ENCODE measurements at places on chromosomes 5 and 9.

DNA sequence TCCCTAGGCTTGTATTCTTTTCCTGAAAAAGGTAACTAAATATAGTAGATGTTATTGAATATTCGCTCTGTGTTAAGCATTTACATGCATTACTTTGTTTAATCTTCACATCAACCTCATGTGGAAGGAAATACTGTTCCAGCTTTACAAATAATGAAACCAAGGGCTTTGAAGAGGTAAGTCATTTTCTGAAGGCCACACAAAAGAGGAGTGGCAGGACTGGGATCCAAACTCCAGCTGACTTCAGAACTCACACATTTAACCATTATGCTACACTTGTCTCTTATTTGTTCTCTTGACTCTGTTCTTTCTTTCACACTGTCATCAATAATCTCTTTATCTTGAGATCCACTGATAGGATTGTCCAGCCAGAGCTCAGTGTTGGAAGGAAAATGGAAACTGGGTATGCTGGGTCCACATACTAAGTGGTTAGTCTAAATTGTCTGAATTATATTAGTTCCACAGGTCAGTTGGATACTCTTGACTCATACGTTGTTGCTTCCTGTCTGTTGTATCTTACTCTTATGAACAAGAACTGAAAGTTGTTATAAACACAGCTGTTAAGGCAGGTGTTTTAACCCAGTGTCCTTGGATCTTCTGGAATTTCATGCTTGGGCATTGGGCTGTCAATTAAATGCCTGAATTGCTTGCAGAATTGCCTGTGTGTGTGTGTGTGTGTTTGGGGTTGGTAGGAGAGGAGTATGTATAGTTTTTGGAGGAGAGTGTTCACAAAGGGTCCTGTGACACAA is 65.6 kb downstream of the TLE4 start:
- no peak for DNase-seq

DNA sequence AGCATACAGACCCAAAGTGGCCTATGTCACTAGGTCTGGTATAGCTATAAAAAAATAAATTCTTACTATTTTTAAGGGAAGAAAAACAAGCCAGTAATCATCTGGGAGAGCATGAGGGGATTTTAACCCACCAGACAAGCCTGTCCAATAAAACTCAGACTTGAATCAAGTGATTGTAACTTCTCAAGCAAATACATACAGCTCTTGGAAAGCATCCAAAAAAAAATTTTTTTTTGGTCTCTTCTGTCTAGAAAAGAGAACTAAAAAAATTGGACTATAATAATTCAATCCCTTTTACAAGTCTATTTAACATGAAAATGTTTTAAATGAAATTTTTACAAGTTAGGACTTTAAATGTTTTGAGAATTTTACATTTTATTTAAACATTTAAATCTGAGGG is 61.7 kb downstream of the FBXL17 start:
- peak; percentile 46 for DNase-seq

- no peak for DNase-seq
Measured at GRCh38 chr5:108867656-108868055, 120.0 kb downstream of the FER start.

DNA sequence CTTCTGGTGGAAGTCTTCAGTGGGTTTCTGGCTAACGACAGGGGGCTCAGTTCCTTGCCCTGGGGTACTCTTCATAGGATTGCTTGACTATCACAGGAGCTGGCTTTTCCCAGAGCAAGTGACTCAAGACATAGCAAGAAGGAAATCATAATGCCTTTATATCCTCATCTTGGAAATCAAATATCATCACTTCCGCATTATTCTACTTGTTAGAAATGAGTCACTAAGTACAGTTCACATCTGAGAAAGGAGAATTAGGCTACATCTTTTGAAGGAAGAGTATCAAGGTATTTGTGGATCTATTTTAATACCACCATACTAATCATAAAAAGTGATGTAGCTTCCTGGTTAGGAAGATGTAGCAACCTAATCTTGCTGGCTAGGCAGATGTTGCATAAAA is 148.2 kb upstream of the RAI14 start:
- no peak for DNase-seq

GRCh38 chr9:4984171-4984620 is 876 bp upstream of the JAK2 start:
- DNase-seq = no peak

DNA sequence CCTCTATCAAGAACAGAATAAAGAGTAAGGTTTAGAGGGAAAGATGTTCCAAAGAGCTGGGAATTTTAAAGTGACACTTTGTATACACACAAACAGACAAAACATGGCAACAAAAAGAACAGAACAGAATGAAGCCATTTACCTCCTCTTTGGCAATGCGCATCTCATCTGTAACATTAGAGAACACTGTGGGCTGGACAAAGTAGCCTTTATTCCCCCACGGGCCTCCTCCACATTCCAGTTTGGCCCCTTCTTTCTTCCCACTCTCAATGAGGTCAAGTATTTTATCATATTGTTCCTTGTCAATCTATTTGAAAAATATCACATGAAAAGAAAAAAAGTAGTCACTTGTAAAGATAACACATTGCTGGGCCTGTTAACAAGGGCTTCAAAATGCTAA is 41.0 kb downstream of the ALDH1A1 start:
- DNase-seq = no peak

DNA sequence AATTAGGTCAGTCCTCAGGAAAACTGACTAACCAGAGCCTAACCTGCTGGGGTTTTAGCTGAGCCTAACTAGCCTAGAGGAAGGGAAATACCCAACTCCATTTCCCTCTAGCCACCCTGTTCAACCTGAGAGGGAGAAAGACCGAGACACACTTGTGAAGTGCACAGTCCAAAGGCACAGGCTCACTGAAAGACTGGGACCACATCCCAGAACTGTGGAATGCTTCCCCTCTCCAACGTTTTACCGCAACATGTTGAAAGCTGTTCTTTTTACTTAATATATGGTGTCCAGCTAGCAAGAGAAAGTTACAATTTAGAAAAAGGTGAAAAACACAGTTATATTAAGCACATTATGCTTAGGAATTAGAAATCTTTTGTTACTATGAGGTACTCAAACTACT is 76.8 kb upstream of the SIMC1 start:
- peak; percentile 44 for DNase-seq

- no peak for DNase-seq
Measured at GRCh38 chr9:92276331-92277032, 17.0 kb downstream of the IARS1 start.

DNA sequence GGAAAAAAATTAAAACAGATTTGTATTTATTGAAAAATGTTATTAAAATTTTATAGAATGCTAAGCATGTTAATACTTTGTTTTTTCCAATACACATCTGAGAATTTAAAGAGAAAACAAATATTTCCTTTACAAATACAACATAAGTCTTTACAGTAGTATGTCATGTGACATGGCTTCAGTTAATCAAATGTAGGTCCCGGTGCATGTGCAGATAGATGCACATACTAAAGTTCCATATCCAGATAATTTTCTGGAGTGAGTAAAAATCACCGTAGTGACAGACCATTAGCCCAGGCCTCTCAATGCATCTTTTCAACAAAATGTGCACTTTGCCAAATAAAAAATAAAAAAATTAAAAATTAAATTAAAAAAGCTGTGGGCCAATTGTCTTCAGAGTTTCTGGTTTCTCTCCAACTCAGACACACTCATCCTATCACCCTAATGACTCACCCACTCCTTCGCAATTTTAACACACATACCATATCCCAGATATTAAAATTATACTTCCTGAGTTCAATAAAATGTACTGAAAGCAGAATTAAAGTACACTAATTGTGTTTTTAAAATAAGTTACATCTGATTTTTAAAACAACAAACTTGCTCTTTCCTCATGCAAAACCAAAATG is 508.1 kb downstream of the NR2F1-AS1 start:
- no peak for DNase-seq

DNA sequence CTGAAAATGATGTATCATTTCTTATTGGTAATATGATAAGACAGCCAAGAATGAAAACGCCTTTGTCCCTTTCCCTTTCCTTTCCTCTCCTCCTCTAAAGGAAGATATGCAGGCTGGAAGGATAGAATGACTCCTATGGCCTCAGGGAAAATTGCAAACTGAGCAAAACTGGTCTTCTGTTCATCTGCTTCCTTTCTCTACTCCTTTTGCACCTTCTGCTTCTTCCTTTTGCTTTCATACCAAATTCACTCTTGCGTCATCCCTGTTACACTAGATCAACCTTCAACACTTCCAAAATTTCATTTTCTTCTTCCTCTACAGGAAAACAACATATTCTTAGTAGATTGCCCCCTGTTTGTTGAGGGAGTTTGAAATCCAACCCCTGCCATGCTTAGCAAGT is 234.1 kb downstream of the ADAMTS6 start:
- no peak for DNase-seq

DNA sequence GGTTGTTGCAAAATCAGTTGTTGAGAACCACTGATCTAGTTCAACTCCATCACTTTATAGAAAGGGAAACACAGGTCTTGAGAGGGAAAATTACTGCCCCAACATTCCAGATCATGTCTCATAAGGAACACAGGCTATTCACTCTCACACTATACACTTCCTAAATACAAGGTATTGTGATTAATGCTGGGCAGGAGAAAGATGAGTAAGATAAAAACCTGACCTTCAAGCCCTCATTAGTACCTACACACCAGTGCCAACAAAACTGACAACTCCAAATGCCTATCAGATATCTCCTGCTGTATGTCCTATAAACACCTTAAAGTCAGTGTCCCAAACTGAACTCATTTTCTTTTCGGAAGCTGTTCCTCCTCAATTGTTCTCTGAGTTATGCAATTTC is 8.2 kb downstream of the GNE start:
- no peak for DNase-seq

DNA sequence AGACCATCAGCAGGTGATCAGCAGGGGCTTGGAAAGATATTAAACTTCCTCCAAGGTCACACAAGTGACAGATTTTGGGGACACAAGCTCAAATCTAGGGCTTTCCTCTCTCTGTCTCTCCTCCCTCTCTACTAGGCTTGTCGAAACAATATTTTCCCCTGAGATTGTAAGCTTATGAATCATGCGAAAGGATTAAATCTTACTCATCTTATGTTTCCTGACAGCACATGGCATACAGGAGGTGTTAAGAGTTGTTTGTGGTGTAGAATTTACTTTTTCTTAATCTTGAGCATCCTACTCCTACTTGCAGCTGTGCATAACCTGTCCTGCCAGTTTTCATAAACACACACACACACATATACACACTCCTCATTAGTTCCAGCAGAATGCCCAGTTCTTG is 186.3 kb downstream of the MARCHF11 start:
- no peak for DNase-seq

DNA sequence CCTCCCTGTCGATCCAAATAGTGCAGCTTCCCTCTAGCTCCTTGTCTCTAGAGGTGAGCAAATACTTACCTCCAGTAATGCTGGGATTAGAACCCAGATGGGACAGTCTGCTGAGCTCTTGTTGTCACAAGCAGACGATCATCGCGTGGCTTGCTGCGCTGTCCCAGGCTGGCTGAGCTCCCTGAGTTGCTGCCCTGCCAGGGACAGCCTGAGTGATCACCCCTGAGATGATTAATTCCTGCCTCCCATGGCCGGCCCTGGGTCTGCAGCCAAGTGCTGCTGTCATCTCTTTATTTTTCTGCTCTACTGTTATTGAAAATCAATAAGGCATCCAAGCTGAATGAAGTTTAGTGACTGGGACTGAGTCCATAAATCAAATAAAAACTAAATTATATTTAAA is 94.0 kb upstream of the ALDH1B1 start:
- peak; percentile 23 for DNase-seq

DNA sequence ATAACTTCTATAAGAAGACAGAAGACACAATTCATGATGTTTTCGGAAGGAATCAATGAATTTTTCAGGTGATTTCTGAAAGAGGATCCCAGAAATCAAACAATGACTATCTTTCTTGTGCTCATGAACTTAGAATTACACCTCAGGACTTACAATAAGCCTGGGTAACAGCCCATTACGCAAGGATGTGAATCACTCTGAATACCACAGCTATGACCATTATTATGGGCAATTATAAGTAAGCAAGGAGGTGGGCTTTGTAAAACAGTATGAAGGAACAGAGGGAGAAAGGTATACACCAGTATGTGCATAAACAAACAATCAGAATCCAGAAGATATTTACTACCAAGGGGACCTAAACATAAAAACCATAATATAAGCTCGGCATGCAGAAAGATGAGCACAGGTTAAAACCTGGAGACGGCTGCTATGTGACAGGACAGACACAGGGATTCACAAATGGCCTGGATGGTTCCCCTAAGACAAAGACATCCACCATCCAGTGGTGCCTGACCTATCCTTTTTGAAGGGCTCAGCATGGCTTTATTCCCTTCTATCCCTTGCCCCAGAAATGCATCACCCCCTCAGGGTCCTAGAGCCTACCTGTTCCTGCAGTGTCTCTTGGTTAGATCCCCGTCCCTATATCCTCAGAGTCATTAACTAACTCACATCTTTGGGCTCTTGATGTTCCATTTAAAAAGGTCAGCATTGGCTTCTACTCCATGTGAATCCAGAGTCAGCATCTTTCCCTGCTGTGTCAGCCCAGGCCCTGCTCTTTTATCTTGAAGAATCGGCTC is 21.8 kb upstream of the PPP2CA start:
- DNase-seq = no peak

GRCh38 chr5:150486402-150487198 is 21.3 kb upstream of the NDST1 start:
- DNase-seq = peak; percentile 92

DNA sequence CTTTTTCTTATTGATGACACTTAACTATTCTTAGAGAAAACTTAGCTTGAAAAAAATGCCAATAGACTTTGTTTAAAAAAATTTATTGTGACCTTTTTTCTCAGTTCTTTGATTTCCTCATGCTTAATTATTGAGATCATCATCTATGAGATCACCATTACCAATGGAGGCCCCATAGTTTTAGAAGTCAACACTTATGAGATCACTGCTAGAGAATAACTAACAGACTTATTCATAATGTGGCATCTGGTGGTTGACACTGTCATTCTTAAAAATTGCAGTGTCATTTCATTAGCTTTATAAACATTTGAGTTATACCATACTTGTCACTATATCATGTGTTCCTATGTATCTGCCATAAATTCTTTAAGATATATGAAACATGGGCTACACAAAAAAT is 14.9 kb upstream of the FEM1C start:
- DNase-seq = no peak

- no peak for DNase-seq
Measured at GRCh38 chr9:126226991-126227936, 99.4 kb upstream of the MVB12B start.

DNA sequence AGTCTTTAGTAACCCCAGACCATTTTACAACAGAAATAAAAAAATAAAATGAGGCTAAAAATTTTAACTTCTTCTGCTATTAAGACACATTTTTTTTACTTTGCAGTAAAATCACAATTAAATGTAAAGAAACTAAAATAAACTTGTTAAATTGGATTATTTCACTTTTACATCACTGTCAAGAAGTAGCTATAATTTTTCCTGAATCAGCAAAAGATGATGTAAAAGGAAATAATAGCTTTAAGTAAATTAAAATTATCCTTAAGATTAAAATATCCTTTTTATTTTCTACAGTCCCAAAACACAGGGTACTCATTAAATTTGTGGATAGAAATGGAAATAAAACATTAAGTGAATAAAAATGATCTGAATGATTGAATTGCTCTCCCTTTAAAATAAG is 44.5 kb downstream of the TMEM232 start:
- DNase-seq = no peak

Measured in muscle of leg (tissue), 16 donors.